Muscle of back (tissue), 13 donors: ENCODE measurements at places on chromosomes 13 and 19.

- DNase-seq: no peak
Observed at GRCh38 chr13:40254394-40254793, 412.0 kb downstream of the FOXO1 start.

DNA sequence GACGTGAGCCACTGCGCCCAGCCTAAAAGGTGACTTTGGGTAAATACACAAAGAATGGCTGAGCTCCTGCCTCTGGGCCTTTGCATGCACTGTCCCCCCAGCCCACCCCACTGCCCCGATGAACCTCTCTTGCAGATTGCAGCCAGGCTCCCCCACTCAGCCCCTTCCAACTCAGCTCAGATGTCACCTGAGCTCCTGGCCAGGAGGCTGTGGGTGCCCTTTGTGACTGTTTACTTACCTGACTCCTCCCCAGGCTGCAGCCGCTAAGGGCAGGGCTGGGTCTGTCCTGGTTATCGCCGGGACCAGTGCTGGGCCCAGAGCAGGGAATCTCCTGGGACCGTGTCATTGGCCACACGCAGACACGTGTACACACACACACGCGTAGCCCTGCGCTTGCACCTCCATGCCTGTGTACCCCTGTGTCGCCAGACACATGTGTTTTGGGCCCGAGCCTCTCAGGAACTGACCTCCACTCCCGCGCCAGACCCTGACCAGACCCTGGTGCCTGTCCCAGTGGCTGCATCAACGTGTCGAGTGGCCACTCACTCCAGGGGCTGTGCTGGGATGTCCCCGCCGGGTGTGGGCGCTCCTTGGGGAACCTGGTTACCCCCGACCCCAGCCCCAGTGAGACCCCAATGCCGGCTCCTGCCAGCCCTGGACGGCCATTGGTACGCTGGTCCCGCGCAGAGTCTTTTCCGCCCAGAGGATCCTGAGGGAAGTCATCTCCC, 18.7 kb downstream of the EFNA2 start:
- DNase-seq: no peak

- no peak for DNase-seq
Observed at GRCh38 chr19:16920816-16921529, 32.2 kb downstream of the F2RL3 start.

- no peak for DNase-seq
Observed at GRCh38 chr19:27828829-27829228, 1384.1 kb downstream of the UQCRFS1 start.

DNA sequence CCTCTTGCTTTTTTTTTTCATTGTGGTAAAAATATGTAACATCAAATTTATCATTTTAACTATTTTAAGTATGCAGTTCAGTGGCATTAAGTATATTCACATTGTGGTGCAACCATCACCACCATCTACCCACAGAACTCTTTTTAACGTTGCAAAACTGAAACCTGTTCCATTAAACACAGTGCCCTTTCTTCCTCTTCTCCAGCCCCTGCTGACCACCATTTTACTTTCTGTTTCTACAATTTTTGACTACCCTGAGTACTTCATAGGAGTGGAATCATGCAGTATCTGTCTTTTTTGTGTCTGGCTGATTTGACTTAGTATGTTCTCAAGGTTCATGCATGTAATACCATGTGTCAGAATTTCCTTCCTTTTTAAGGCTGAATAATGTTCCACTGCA, 153.1 kb downstream of the FGF9 start:
- no peak for DNase-seq

GRCh38 chr19:19407633-19407930, 2.1 kb downstream of the GATAD2A start:
- no peak for DNase-seq

DNA sequence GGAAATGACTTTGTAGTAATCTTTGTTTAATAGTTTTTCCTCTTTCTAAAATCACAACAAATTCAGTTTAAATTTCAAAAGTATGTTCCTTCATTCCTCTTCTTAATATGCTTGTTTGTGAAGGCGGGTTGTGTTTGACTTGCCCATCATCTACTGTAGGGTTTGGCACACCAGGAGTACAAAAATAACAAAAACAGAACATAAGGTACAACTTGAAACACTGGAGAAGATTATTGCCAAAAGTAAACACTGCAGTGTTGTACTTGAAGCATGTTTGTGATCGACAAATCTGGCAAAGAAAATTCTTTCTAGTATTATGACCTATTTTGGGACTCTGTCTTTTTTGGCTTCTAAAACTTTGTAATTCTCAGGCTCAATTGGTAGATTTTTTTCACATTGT, 518.6 kb downstream of the SLITRK5 start:
- no peak for DNase-seq

- no peak for DNase-seq
Observed at GRCh38 chr19:18633321-18633720, 3.5 kb upstream of the KLHL26 start.

DNA sequence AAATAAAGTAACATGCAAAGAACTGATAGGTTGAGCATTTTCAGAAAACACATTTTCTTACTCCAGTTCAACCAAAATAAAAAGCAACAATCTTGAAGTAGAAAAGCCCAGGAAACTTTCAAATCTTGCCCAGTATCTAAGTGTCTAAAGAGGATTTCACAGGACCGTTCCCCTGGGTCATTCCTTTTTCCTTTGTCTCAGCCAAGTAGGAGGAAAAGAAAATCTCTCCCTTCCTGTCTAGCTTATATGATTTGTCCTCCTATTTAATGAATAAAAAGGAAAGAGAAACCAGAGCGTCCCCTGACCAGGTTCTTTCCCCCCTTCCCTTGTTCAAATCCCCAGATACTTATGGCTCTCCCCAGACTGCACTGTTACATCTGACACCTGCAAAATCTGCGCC, 248.0 kb downstream of the KCTD12 start:
- peak; percentile 94 for DNase-seq

DNA sequence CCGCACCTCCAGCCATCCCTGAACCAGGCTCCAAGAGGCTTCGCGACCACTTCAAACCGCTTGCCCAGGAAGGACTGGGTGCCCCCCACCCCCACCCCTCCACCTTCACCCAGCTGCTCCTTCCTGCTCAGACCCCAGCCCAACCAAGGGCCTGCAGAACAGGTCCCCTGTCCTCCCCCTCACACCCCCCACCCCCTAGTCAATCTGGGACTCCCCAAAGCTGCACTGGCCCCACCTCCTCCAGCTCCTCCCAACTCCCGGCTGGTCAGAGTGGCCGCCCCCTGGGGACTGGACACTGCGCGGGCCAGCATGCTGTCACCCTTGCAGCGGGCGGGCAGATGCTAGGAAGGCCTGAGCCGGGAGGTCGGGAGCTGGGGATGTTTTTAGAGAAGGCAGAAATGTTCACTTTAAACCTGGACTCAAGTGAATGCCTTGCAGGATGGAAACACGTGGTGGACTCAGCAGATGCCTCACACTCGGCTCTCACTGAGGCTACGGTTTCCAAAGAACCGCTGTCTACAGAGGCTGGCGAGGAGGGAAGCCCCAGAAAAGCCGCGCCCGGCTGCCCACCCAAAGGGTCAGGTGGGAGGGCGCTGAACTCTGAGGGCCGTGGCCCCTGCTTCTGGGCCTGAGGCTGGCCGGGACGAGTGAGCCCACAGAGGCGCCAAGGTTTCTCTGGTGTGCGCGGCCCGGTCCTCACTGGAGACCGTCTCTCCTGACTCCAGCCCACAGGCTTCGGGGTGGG, 8.0 kb downstream of the RPL36 start:
- DNase-seq: no peak

- DNase-seq: no peak
Observed at GRCh38 chr13:27372896-27373295, 51.5 kb upstream of the GTF3A start.

- no peak for DNase-seq
Observed at GRCh38 chr19:42528354-42529247, at the start of gene CEACAM1. Gene CEACAM1, minus strand, starts transcription at chr19:42528481. Its CDS starts 107 bp downstream, at chr19:42528374.

DNA sequence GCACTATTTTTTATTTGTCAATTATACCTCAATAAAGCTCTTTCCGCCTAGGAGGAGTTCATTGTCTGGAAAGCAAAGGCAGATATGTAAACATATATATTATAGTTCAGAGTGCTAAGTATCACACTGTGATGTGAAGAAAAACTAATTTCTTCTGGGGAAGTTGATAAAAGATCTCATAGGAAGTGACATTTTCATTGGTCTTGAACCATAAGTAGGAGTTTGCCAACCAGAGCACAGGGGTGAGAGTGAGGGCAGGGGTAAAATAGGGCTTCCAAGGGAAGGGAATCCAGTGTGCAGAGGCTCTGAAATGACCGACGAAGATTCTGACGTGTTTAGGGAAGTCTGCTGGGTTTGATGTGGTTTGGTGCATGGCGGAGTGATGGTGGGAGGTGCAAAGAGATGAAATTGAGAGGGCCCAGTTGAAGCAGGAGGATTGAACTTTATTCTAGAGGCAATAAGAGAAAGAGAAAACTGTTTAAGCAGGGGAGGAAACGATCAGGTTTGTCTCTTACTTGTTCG, 780 bp upstream of the GTF2F2 start:
- DNase-seq: peak; percentile 83

- no peak for DNase-seq
Observed at GRCh38 chr13:51258612-51259548, 36.7 kb downstream of the FAM124A start.

DNA sequence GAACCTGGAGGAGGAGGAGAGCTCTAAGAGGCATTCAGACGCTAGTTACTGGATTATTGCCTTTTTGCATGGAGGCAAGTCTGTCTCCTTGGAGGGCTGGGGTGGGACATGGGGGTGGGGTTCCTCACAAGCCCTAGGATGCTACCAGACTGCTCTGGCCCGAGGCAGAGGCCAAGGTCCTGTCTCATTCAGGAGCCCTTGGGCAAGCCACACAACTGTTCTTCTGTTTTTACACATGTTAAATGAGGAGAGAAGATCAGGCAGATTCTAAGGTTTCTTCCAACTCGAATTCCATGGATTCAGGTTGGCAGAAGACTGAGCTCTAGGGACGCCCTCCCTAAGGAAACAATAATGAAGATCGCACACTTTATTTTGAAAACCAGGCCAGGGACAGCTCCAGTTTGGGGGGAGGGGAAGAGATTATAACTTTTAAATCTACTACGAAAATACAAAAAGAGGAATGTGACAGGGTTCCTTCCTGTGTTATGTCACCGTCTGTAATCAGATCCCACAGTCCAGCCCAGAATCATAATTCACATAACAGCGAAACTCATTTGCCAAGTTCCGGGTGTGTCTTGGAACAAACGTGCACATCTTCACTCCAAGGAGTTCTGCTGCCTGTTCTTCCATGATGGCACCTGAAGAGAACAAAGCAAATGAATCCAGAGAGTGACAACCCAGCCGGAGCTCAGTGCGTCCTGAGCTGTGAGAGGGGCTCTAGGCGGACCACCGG, 25.2 kb downstream of the IL17D start:
- peak; percentile 81 for DNase-seq

DNA sequence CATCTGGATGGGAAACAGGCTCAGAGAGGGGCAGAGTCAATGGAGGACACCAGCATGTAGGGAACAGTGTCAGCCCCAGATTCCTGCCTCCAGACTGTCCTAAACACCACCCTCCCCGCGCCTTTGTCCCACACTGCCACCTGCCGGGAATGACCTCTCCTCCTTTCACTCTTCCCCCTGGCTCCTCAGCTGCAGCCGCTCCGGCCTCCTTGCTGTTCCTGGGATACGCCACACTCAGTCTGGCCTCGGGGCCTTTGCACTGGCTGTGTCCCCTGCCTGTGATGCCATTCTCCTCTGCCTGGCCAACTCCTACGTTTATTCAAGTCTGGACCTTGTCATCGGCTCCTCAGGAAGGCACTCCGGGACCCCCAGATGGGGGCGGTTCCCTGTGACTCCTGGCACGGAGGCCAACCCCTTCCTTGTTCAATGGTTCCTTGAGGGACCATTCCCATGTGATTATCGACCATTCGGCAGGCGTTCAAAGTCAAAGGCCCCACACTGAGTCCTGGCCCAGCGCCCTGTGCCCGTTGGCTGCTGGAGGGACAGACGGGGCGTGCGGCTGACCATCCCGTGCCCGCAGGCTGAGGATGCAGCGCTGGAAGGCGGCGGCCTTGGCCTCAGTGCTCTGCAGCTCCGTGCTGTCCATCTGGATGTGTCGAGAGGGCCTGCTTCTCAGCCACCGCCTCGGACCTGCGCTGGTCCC, 15.8 kb downstream of the FUT6 start:
- no peak for DNase-seq

- no peak for DNase-seq
Observed at GRCh38 chr19:2720777-2721569, at the start of gene DIRAS1. Gene DIRAS1, minus strand, starts transcription at chr19:2721372. Its CDS starts 3,566 bp downstream, at chr19:2717806.

GRCh38 chr13:100536643-100537180, 51.9 kb downstream of the GGACT start:
- no peak for DNase-seq

DNA sequence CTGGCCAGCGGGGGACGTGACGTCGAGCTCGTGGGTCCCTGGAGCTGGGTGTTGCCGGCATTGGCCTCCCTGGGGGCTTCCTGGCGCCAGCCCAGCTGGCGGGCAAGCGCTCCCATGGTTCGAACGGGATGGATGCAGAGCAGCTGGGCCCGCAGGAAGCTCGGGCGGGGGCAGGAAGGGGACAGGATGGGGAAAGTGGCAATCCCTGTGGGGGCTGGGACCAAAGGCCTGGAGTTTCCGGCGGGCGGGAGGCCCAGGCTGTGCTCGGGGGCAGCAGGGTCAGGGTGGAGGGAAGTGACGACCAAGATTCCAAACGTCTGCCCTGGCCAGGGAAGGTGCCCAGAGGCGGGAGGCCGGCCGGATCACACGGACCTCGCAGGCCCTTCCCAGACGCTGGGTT, 19.3 kb downstream of the PALM start:
- DNase-seq: peak; percentile 72

- DNase-seq: no peak
Observed at GRCh38 chr19:31749231-31749630, 400.0 kb upstream of the TSHZ3 start.

GRCh38 chr19:36081385-36081784, 26.7 kb downstream of the WDR62 start:
- no peak for DNase-seq

GRCh38 chr19:50008532-50008931, 16.6 kb downstream of the VRK3 start:
- no peak for DNase-seq

DNA sequence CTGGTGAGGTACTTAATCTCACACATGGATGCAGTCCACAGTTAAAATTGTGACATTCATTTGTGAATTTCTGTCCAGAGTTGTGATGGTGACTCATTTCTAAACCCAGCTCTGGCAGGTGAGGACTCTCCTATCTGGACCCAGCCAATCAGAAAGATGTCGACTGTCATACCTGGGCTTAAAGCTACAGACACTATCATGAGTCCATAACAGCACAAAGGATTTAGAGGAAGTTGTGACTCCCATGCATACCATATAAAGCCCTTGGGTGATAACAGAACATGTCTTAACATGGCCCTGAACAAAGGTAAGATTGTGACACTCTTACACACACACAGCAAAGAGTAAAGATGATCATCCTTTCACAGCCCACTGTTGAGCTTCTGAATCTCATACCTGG, 59.7 kb upstream of the ZNF724 start:
- no peak for DNase-seq

GRCh38 chr19:40464059-40465024, 1.2 kb downstream of the BLVRB start:
- peak; percentile 77 for DNase-seq

GRCh38 chr19:46766569-46767317, 20.5 kb upstream of the STRN4 start:
- DNase-seq: no peak

- peak; percentile 38 for DNase-seq
Observed at GRCh38 chr19:32866564-32867265, 2.9 kb downstream of the SLC7A9 start.
